ENCODE measurements at places on chromosomes 5 and 9. TPM values are rescaled to one million over a fixed set of nuclear protein-coding genes. Genes with fewer than 3 reads are reported as not detected.
A peak's percentile ranks its signal among the peaks of the same experiment; 100 is the strongest.

GRCh38 chr9:134475011-134475790 lies 148.9 kb downstream of the RXRA start:
- H3K4me1 ChIP-seq = peaks cover 14% of the 10 kb centered on the region
- no peak overlapping the region for H3K4me3 ChIP-seq
- DNase-seq = no peak
- peak overlapping the region; percentile 19 for H3K27ac ChIP-seq
- no peaks in the 10 kb centered on the region for H3K27me3 ChIP-seq

DNA sequence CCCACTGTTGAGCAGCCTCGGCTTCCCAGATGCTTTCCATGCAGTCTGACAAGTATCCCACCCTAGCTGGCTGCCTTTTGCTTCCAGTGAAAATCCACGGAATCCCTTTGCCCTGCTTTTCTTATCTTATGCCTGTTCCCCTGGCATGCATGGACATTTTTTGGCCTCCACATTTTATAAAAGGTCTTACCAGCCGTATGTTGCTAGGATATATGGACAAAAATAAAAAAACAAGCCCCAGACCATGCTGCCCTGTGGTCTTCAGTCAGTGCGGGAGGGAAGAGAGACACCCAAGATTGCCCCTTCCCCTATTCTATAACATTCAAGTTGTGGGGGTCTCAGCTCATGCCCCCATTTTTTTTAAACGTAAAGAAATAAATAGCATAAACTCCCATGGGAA lies 129.6 kb downstream of the COL23A1 start:
- peaks cover 10% of the 10 kb centered on the region for H3K4me1 ChIP-seq
- no peaks in the 10 kb centered on the region for H3K36me3 ChIP-seq
- no peak overlapping the region for H3K27ac ChIP-seq
- no peaks in the 10 kb centered on the region for H3K27me3 ChIP-seq

DNA sequence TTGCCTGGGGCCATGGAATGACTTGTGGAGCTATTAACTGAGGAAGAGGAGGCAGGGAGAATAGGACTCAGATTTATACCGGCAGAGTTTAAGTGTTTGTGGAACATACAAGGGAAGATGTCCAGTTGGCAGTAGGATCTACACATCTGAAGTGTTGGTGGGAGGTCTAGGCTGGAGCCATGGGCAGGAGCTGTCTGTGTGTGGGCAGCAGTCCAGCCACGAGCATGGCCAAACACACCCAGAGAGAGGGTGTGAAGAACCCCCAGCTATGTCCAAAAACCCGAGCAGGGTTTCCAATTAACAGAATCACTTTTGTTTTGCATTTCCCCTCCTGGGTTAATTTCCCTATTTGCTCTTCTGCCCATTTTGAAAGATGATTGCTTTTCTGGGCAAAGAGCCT lies 393.7 kb downstream of the CDK5RAP2 start:
- H3K27me3 ChIP-seq = no peaks in the 10 kb centered on the region
- no peaks in the 10 kb centered on the region for H3K4me1 ChIP-seq
- H3K4me3 ChIP-seq = no peak overlapping the region

DNA sequence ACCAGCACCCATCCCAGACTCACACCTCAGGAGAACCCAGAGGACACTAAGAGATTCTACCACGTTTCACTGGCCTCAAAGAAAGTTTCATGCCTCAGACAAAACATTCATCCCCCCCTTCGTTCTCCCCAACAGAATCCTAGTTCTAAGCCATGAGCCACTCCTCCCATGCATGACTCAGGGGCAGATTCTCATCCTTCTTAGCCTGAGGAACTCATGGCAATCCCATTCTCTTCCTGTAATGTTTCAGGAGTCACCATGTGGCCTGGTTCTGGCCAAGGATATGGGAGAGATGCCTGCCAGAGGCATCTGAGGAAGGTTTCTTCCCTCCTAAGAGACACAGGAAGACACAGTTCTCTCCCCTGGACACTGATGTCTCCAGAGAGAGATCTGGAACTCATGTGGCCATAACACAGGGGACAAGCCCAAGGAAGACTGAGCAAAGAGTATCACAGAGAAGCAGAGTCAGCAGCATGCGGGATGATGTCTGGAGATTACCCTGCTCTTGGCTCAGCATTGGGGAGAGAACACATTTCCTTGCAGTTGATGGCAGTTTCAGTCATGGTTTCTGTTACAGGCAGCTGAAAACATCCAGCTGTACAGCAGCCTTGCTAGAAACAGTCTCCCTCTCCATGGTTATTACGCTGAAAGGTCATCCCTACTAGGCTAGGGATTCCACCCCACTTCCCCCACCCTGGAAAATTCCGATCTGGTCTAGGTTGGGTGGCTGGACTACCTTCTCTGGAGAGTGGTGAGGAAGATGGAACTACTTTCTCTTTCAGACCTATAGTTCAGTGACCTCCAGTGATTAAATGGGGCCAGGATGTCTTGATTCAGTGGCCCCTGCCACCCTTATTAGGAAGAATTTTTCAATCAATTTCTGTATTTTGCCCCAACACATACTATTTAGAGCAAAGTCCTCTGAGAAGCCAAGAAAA lies 115.4 kb downstream of the ZNF608 start:
- no peak for DNase-seq
- H3K36me3 ChIP-seq = no peaks in the 10 kb centered on the region
- no peaks in the 10 kb centered on the region for H3K27me3 ChIP-seq
- H3K4me1 ChIP-seq = no peaks in the 10 kb centered on the region
- no peak overlapping the region for H3K27ac ChIP-seq

Gene BTNL8
- total RNA-seq = 4.5 TPM

Data from upper lobe of right lung (tissue), 1 donor.